Activated CD8-positive, alpha-beta T cell treated with anti-CD3 and anti-CD28 coated beads for 36 hours (primary cell): ENCODE measurements at places on chromosomes 1 and 21. TPM values are rescaled to one million over a fixed set of nuclear protein-coding genes. Genes with fewer than 3 reads are reported as not detected.
A peak's percentile ranks its signal among the peaks of the same experiment; 100 is the strongest.

DNA sequence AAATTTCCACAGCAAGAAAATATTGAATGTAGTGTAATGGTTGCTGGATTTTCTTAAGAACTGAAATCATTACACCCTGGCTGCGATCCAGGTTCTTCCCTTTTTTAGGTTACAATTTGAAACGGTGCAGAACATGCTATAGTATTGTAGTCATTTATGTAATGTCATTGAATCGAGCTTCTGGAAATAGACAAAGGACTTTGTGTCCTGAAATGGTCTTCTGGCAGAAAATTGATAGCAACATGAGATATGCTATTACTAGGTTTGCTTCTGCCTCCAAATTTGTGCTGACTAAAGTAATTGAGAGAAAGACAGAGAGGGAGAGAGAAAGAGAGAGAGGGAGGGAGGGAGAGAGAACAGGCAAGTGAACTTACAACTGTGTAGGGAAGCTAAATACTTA lies 146.2 kb upstream of the NFIA start:
- no peak for DNase-seq

DNA sequence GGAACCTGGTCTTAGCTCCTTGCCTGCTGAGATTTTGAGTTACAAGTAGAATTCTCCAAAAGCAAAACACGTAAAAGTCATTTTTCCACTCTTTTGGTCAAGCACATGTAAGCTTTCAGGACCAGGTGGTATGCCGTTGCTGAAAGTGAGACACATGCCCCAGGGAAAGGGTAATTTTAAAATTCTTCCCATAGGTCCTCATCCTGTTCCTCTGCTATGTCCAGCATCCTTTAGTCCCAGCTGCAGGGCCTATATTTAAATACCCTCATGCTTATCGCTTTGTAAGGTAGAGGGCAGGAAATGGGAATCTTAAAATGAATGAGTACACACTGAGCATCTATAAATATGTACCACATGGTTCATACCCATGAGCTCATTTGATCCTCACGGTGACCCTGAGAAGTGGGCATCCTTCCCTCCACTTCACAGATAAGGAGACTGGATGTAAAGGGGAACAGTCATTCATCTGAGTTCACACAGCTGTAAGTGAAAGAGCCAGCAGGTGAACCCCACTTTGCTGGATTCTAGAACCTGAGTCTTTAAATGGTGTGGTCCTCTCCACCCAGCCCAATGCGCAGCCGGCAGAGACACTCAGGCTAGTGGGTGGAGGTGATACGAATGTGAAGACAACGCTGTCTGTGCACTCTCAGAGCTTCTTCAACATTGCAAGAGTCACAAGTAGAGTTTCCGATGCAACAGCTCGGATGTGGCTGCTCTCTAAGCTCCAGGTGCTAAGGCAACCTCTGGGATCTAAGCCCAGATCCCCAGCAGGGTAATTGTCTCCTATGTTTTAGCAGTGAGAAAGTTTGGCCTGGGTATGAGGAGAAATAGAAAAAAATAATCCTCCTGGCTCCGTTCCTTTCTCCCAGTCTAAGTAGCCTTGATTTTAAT lies 163.5 kb downstream of the PLXNA2 start:
- DNase-seq: no peak

DENND2C gene
- 0.99 TPM for total RNA-seq

- no peak for DNase-seq
Measured at GRCh38 chr1:109266965-109267364, 16.0 kb downstream of the PSRC1 start.

DNA sequence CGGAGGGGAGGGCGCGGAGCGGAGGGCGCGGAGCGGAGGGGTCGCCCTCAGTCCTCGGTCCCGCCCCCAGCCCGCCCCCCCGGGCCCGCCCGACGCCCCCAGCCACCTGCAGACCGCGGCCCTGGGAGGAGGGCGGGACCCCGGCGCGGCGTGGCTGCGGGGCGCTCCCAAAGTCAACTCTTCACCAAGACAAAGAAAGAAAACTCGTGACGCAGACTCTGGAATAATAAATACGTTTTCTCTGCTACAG lies 1.2 kb downstream of the HES4 start:
- no peak for DNase-seq

S100B gene
- 3.0 TPM for total RNA-seq

- peak; percentile 61 for DNase-seq
Measured at GRCh38 chr1:155064111-155064831, 731 bp downstream of the EFNA4 start.

GRCh38 chr1:183838221-183838620 lies 33.3 kb downstream of the RGL1 start:
- DNase-seq: no peak
